ENCODE measurements at places on chromosomes 11 and 22. TPM values are rescaled to one million over a fixed set of nuclear protein-coding genes. Genes with fewer than 3 reads are reported as not detected.
A peak's percentile ranks its signal among the peaks of the same experiment; 100 is the strongest.

The MYRF gene
- 2.6 TPM for total RNA-seq

GRCh38 chr11:126646701-126647557 lies 291.4 kb downstream of the ST3GAL4 start:
- DNase-seq = no peak

- no peak for DNase-seq
These were observed 8.1 kb downstream of the RIC8A start for GRCh38 chr11:215581-216037.

The ASCL2 gene
- not detected for total RNA-seq

DNA sequence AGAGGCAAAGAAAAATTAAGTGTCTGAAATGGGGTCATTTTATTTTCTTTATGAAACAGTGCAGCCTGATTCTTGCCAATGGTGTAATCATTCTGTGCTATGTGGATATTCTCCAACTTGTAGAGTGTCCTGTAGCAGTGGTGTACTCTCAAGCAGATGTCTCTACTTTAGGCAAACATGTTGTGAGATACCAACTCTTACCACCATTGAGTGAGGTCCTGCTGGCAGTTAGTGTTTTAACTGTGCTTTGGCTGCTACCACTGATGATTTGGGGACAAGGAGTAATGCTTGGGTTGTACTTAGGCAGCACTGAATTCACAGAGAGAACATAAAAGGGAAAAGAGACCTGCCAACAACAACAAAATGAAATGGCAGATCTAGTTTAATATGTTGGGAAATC lies 122.5 kb downstream of the APIP start:
- DNase-seq = no peak

The H19 gene
- 161 TPM for total RNA-seq

The OR56A1 gene
- total RNA-seq = under 0.01 TPM

GRCh38 chr11:111063726-111064517 lies 181.6 kb upstream of the POU2AF2 start:
- DNase-seq = peak; percentile 54

DNA sequence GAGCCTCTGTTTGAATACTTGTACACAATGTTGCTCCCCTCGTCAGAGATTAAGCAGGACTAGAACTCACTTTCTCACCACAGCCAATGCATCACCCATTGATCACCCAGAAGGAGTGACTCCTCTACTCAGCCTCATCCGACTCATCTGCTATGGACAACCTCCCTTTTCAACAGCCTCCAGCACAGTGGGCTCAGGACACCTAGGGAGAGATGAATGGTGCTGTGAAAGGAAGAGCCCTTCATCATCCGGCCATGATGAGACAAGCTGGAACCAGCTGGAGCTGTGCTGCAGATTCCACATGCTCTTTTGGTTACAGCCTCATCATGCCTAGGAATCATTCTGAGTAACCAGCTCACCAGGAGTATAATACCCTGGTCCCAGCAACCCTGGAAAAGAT lies 15.5 kb downstream of the C11orf91 start:
- no peak for DNase-seq

DNA sequence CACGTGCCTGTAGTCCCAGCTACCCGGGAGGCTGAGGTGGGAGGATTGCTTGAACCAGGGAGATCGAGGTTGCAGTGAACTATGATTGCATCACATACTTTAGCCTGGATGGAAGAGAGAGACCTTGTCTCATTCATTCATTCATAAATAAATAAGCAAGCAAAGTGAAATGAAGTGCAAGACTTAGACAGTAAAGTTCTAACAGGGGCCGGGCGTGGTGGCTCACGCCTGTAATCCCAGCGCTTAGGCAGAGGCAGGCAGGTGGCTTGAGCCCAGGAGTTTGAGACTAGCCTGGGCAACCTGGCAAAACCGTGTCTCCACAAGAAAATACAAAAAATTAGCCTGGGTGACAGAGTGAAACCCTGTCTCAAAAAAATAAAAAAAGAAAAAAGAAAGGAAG lies 1.6 kb upstream of the ZNF280A start:
- DNase-seq = no peak

The DYNC2H1 gene
- 44.9 TPM for total RNA-seq

- peak; percentile 77 for DNase-seq
These were observed 7.7 kb downstream of the RIN1 start for GRCh38 chr11:66328302-66329144.

DNA sequence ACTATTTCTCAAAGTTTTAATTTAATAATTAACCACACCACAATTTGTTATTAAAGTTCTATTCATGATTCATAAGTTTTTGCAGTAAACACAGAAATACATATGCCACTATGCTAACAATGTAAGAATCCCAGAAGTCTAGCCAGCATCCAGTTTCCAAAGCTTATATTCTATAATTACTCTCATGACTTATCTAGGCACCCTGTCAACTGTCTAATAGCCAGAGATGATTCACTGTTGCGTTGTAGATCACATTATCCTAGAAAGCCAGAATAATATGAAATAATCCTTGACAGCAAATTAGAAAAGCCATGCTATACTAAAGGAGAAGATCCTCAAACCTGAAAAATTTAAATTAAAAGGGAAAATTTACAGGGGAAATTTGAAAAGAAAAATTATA lies 141.0 kb downstream of the SOX6 start:
- no peak for DNase-seq

DNA sequence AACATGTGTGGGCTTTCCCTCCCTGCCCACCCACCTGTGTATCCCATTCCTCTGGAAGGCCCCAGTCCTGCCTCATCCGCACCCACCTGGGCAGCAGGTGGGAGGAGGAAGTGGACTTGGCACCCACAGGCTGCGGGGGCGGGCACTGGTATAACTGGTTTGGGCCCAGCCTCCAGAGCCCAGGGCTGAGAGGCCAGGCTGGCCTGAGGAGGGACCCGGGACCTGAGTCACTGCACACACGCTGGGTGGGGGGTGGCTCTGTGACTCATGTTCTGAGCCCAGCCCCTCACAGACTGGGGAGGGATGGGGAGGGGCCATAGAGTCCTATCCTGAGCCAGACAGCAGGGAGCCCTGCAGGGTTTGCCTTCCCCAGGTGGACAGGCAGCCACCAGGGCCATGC lies 16.7 kb downstream of the PHLDA2 start:
- DNase-seq = peak; percentile 54

DNA sequence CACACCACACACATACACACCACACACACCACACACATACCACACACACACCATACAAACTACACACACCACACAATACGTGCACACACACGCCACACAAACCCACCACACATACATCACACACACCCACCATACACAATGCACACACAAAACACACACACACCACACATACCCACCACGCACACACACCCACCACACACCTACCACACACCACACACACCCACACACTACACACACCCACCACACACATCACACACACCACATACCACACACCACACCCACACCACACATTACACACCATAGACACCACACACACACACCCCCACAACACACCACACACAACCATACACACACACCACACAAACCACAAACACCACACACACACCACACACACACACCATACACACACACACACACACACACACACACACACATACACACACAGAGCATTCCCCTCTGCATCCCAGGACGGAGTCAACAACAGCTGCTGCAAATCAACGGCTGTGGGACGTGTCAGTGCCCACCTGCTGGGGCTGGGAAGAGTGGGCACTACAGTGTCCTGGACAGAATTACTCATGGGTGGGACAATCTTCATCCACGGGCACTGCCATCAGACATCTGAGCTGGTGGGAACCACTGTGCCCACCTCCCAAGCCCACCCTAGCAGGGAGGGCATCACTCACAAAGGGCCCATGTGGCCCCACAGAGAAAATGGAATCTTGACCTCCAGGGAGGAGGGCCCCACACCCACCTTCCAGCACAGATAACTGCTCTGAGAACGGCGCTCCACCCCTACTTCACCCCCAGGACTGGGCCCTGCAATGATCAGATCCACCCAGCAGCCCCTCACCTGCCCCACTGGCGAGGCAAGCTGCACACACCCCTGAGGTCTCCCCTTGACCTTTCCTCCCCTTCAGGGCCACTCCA lies 8.4 kb downstream of the TP53I11 start:
- DNase-seq = no peak

DNA sequence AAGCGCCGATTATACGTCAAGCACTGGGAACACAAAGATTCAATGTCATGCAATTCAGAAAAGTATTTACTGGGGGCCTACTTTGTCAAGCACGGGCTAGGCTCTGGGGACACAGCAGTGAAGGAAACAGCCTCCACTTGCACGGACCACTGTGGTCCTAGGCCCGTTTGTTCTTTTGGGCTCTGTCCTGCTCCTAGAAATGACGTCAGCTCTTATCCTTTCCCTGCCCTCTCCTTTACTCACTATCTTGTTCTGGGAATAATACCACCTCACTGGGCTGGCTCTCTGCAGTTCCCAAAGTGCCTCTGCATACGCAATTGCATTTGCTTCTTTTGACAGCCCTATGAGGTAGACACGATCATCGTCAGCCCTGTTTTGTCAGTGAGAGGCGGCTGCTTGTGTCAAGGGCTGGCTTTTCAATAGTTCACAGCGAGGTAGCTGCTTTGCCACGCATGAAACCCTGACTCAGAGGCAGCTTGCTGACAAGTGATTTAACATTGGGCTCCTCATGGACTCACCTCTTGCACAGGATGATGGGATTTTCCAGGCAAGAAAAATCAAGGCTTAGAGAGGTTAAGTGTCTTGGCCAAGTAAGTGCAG lies 22.9 kb upstream of the IGSF22 start:
- DNase-seq = no peak

DNA sequence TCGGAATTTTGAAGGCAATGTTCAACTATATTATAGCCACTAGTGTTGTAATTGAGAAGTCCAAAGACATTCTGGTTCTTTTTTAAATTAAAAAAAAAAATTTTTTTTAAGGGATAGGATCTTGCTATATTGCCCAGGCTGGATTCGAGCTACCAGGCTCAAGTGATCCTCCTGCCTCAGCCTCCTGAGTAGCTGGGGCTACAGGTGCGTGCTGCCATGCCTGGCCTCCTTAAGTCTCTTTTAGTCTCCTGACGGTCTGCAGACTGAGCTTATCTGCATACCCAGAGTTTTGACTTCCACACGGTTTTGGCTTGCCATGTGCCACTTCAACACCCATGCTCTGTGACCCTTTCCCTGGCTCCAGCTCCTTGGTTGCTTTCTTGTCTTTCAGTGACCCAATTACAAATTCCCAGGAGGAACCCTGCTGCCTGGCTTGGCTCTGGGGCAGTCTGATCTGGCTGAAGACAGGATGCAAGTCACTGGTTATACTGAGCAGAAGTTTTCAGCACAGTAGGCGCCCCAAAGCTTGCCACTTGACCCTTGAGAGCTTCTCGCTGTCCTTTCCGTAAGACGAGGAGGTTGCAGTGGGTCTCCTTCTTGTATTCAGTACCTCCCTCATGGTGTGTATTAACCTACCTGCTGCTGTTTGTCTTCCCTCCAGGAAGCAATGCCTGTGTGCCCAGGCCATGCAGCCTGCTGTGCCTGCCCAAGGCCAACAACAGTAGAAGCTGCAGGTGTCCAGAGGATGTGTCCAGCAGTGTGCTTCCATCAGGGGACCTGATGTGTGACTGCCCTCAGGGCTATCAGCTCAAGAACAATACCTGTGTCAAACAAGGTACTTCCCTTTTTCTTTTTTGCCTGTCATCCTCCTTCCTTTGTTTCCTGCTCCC lies 113.8 kb upstream of the SORL1-AS1 start:
- no peak for DNase-seq

- DNase-seq = no peak
These were observed 729 bp upstream of the CHKB start for GRCh38 chr22:50583294-50583861.

- peak; percentile 49 for DNase-seq
These were observed 48.0 kb downstream of the ME3 start for GRCh38 chr11:86624366-86624765.

- no peak for DNase-seq
These were observed 7.8 kb upstream of the PAX6 start for GRCh38 chr11:31818874-31819331.

GRCh38 chr11:58394195-58394594 lies 12.5 kb downstream of the OR5B3 start:
- peak; percentile 48 for DNase-seq

The OR4C11 gene
- total RNA-seq = not detected

DNA sequence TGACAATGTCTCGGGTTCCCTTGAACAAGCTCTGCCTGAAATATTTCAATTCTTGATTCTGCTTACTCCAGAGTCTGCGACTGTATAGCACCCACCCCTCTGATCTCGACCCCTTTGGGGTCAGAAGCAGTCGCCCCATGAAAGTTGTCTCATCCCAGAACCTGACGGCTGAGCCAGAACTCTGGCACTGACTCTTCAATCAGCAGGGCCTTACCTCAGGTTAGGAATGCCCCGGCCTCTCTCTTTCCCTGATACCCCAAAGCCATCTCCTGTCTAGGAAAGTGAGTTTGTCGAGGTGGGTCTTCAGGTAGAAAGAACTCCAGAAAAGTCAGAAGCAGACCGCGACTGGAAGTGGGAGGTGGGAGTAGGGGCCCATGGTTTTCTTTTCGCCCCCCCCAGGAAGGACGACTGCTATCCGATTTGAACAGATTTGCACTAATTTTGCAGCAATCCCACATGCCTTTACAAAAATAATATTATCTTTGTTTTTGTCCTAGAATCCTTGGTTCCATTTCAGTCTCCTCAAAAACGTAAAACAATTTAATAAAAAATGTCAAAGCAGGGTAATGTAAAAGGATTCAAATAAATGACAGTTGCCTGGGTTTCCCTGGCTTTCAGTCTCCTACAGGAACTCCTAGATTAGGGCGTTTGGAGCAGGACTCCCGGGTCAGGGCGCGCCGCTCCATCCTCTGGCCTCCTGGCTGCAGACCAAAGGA lies 898 bp upstream of the ROBO3 start:
- DNase-seq = no peak

The PTGDR2 gene
- under 0.01 TPM for total RNA-seq

DNA sequence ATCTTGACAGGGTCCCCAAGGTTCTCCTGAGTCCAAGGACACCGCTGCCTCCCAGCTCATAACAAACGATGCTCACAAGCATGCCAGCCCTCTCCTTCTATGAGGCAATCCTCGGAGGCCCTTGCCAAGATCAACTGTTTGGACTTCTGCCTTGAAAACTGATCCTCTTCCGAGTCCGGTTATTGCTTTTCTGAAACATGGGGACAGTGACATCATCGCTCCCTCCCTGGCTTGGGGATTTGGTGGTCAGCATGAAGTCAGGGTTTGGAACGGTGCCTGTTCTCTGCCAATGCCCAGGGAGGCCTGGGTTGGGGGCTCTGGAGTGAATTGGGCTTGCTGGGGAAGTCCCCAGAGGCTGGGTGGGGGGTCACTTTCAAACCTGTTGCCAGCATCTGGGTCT lies 149.3 kb downstream of the FBXO7 start:
- DNase-seq = peak; percentile 96

The CDC42EP1 gene
- total RNA-seq = 33.2 TPM

Data from fibroblast of villous mesenchyme (primary cell).